Caki2 (cell line): ENCODE measurements at places on chromosomes 3 and 15. TPM values are rescaled to one million over a fixed set of nuclear protein-coding genes. Genes with fewer than 3 reads are reported as not detected.

The GOLGB1 gene
- total RNA-seq = 3.9 and 5.0 TPM in 2 replicates

The NME9 gene
- 0.57 TPM in 1 of 2 replicates, not detected in the other for total RNA-seq

The SLC15A2 gene
- total RNA-seq = not detected in 2 replicates

The PHC3 gene
- total RNA-seq = 11.1 and 24.5 TPM in 2 replicates

The TMCO5A gene
- total RNA-seq = not detected in 2 replicates

The KNSTRN gene
- 54.8 and 65.1 TPM in 2 replicates for total RNA-seq

The FYCO1 gene
- 12.0 and 23.6 TPM in 2 replicates for total RNA-seq

The IGSF11 gene
- total RNA-seq = 0.71 and 0.87 TPM in 2 replicates

The THSD4 gene
- total RNA-seq = 9.0 and 9.8 TPM in 2 replicates

The ERC2 gene
- not detected in 2 replicates for total RNA-seq

The AP2M1 gene
- 712 and 818 TPM in 2 replicates for total RNA-seq

The ADGRG7 gene
- not detected in 2 replicates for total RNA-seq

The TRPM1 gene
- 0.07 TPM in 1 of 2 replicates, not detected in the other for total RNA-seq

The GDPGP1 gene
- total RNA-seq = 3.0 and 13.2 TPM in 2 replicates

The CLDN1 gene
- 129 and 151 TPM in 2 replicates for total RNA-seq

The AADACL2 gene
- not detected in 2 replicates for total RNA-seq

The FOXL2NB gene
- total RNA-seq = 0.78 and 1.4 TPM in 2 replicates

The GNAI2 gene
- total RNA-seq = 100 and 121 TPM in 2 replicates

The LRCH3 gene
- 13.3 and 18.5 TPM in 2 replicates for total RNA-seq

The GOLGA6L25 gene
- total RNA-seq = not detected in 2 replicates

The LDHAL6B gene
- total RNA-seq = not detected in 2 replicates

The ZNF80 gene
- total RNA-seq = not detected in 2 replicates

The TRH gene
- total RNA-seq = not detected in 2 replicates

The CHMP2B gene
- total RNA-seq = 19.3 and 24.4 TPM in 2 replicates

The LMCD1 gene
- 28.6 and 50.1 TPM in 2 replicates for total RNA-seq

The ARRDC4 gene
- total RNA-seq = 6.3 and 13.4 TPM in 2 replicates

The BSN gene
- total RNA-seq = 0.03 TPM in 1 of 2 replicates, not detected in the other

The POTEB gene
- not detected in 2 replicates for total RNA-seq

The GCSAM gene
- not detected in 2 replicates for total RNA-seq

The OXTR gene
- 0.61 and 1.6 TPM in 2 replicates for total RNA-seq

The SLC9C1 gene
- total RNA-seq = not detected in 2 replicates

The POPDC2 gene
- not detected in 2 replicates for total RNA-seq

The GPR149 gene
- not detected in 2 replicates for total RNA-seq

The OR5H15 gene
- not detected in 2 replicates for total RNA-seq

The AMT gene
- total RNA-seq = not detected in 2 replicates

The ATP1B3 gene
- total RNA-seq = 20.6 and 25.9 TPM in 2 replicates

The NANOGP8 gene
- total RNA-seq = not detected in 2 replicates

The CCK gene
- total RNA-seq = not detected in 2 replicates

The MESP2 gene
- 0.43 and 1.4 TPM in 2 replicates for total RNA-seq

The TJP1 gene
- total RNA-seq = 25.0 and 39.3 TPM in 2 replicates

The STAC gene
- 8.7 and 13.3 TPM in 2 replicates for total RNA-seq

The IL16 gene
- total RNA-seq = not detected in 2 replicates

The CCDC39 gene
- not detected in 2 replicates for total RNA-seq

The GALNT15 gene
- not detected in 2 replicates for total RNA-seq

The TTLL3 gene
- total RNA-seq = 1.4 and 6.6 TPM in 2 replicates

The ALDH1L1 gene
- total RNA-seq = 2.6 and 5.9 TPM in 2 replicates

The RAB8B gene
- 8.0 and 10.4 TPM in 2 replicates for total RNA-seq

The PROK2 gene
- total RNA-seq = not detected in 2 replicates
